Activated CD8-positive, alpha-beta memory T cell treated with anti-CD3 and anti-CD28 coated beads, Interleukin-2, amount 10 ng/mL, durations not matched to agents 7 days and 5 days (primary cell): ENCODE measurements at places on chromosomes 2 and 18. TPM values are rescaled to one million over a fixed set of nuclear protein-coding genes. Genes with fewer than 3 reads are reported as not detected.

The IL1RN gene
- 1.8 TPM for total RNA-seq

The EGR4 gene
- 0.09 TPM for total RNA-seq

- no peak for DNase-seq
- peaks cover 31% of the 10 kb centered on the region for H3K27me3 ChIP-seq
Measured at GRCh38 chr2:11057031-11057430, 98.2 kb upstream of the SLC66A3 start.

GRCh38 chr2:190417045-190417842 lies 9.1 kb downstream of the MFSD6 start:
- H3K27ac ChIP-seq, result no peak overlapping the region
- peaks cover 36% of the 10 kb centered on the region for H3K4me1 ChIP-seq
- no peaks in the 10 kb centered on the region for H3K27me3 ChIP-seq
- no peak overlapping the region for H3K4me3 ChIP-seq
- no peak for DNase-seq
